Right cardiac atrium (tissue), 5 donors: ENCODE measurements at places on chromosomes 5 and 9. TPM values are rescaled to one million over a fixed set of nuclear protein-coding genes. Genes with fewer than 3 reads are reported as not detected.

NMRK1 gene
- total RNA-seq, result 11.6 TPM

C5orf58 gene
- 0.75 TPM for total RNA-seq

LHX6 gene
- total RNA-seq, result 1.3 TPM

PRLR gene
- total RNA-seq, result 0.88 TPM

DNA sequence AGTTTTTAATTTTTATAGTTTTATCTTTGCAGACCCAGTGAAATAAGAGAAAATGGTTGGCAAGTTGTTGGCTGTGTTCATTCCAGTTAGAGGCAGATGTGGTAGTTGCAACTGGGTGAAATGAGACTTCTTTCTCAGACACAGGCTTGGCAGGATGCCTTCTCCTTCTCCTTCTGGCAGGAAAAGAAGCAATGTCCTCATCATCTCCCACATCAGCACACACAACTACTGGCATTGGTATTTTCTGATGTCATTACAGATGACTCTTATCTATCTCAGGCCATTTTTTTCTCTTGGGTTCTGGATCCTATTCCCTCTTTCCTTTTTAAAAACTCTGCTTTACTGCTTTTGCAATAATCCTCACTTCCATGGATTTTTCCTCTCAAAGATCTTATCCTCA is 103.3 kb upstream of the EDIL3 start:
- DNase-seq, result peak; percentile 23

DNA sequence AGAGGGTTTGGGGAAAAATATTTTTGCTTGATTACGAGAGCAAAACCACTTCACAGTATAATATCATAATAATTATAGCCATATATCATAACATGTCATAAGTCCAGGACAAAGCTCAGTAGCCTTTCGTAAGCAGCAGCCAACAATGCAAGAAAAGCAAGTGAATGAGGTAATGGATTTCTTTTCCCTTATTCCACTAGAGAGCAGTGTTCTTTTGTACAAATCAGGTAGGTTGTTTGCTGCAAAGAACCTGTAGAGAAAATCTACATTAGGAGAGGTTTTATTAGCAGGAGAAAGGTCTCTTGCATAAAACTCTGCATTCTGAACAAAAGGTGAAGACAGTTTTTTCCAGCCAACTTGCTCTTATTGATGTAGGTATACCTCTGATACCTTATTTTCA is 1033.4 kb downstream of the TLE4 start:
- no peak for DNase-seq

DNA sequence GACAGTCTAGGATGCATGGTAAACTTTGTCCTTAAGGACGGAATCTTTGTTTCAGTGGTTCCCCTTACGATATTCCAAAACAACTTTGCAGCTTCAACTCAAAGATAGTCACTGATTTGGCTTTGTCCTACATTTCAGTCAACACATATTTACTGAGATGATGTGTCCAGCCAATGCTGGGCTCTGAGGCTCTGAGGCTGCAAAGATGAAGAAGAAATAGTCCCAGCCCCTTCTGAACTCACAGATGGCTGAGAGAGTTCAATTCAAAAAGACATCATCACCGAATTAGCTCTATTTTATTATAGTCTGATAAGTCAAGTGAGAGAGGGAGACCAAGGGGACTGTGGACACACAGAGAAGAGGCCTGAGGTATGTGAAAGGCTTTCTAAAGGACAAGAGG is 544.0 kb downstream of the ACTL7B start:
- DNase-seq, result no peak

DNA sequence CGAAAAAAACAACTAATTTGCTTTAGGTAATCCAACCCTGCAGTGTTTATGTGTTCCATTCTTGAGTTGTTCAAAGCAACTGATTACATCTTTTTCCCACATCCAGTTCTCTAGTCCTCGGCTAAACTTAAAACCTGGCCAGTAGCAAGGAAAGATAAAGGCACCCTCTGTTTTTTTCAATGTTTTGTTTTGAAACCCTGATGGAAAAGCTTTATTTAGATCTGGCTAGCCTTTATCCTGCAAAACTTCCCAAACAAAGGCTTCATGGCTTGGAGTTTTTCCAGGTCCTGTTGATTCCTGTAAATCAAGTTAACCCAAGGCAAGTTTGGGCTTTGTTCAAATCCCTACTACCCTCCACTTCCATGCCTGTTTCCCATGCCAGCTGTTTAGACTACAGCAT is 105.1 kb downstream of the CEMIP2 start:
- no peak for DNase-seq

DNA sequence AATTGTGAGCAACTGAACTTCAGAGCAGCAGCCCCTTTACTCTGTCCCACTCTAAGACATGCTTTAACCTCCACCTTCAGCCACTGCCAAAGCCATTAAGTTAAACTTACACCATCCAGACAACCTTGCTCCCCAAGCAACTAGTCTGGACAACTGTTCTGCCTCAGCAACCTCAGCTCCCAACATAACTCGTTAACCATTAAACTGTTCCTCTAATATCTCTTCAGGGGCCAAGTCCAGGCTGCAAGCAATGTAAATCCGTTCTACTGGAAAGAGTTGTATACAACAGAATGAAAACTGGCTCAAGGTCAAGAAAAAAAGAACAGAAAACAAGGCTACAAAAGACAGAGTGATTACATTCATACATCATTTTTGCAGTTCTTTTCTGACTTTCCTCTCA is 131.7 kb upstream of the TARS1 start:
- DNase-seq, result no peak

- no peak for DNase-seq
These were observed 8.0 kb downstream of the DMXL1 start for GRCh38 chr5:119078861-119079260.

DNA sequence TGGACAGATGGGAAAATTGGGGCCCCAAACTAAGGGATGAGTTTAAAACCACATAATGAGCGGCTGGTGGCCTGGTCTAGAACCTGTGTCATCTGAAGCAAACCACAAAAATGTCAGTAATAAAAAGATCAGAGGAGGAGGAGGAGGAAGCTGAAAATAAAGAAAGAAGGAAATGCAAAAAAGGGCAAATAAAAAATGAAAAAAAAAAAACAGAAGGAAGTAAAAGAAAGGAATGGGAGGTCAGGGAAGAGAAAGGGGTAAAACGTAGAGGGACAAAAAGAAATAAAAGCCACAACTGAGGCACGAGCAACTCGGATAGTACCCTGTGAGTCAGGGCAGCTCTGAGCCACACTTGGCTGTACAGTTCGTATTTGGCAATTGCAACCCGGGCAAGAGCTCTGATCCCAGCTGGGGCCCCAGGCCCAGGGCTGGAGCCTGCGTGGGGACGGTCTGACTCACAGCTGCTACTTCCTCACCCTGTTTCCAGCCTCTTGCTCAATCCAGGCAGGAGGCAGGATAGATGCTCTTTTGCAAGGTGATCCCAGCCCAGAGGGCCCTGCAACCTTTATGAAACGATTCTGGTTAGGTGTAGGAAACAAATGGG is 137.9 kb upstream of the TRIM32 start:
- DNase-seq, result peak; percentile 90

GRCh38 chr9:137757139-137757538 is 120.4 kb upstream of the CACNA1B start:
- DNase-seq, result peak; percentile 55
